DND-41 (cell line): ENCODE measurements at places on chromosomes 1 and 21.
A peak's percentile ranks its signal among the peaks of the same experiment; 100 is the strongest.

DNA sequence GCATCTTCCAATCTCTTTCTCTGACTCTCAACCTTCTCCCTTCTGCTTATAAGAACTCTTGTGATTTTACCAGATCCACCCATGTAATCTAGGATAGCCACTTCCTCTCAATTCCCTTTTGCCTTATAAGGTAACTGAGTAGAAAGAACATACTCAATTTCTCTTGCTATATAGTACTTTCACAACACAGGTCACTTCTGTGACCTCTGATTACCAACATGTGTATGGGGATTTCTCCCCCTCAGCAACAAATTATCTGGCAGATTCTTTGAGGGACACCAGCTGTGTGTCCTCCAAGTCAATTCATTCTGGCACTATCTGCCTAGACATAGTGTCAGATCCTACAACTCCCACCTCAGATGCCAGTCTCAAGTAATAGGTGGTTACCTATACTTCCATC is 62.5 kb downstream of the IL23R start:
- H3K36me3 ChIP-seq, result no peaks in the 10 kb centered on the region
- H3K27me3 ChIP-seq, result no peaks in the 10 kb centered on the region
- H3K27ac ChIP-seq, result no peak overlapping the region
- DNase-seq, result no peak
- no peak overlapping the region for H3K4me3 ChIP-seq
- H3K4me1 ChIP-seq, result no peaks in the 10 kb centered on the region

GRCh38 chr1:205416322-205416721 is 5.5 kb downstream of the LEMD1 start:
- no peak overlapping the region for H3K27ac ChIP-seq
- peaks cover 34% of the 10 kb centered on the region for H3K27me3 ChIP-seq
- no peak overlapping the region for H3K4me3 ChIP-seq
- no peaks in the 10 kb centered on the region for H3K4me1 ChIP-seq
- no peaks in the 10 kb centered on the region for H3K36me3 ChIP-seq

GRCh38 chr1:239952348-239953308 is 139.1 kb upstream of the FMN2 start:
- DNase-seq, result no peak
- H3K4me3 ChIP-seq, result no peak overlapping the region
- H3K4me1 ChIP-seq, result no peaks in the 10 kb centered on the region
- no peak overlapping the region for H3K27ac ChIP-seq
- H3K27me3 ChIP-seq, result no peaks in the 10 kb centered on the region

DNA sequence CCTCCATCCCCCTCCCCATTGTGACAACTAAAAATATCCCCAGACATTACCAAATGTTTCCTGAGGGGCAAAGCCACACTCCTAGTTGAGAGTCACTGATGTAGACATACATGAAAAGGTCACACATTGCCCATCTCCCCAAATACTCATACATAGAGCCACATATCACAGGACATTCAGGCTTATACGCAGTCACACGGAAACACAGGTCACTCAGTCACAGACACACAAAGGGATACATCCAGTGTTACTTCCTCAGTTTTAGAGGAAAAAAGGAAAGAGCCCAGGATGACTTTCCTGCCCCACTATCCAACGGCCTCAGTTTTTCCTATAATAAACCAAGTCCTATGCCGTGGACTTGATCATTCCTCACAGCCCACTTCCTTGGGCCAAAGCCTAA is 1.9 kb downstream of the SLC39A1 start:
- peaks cover 74% of the 10 kb centered on the region for H3K4me1 ChIP-seq
- peak overlapping the region; percentile 89 for H3K4me3 ChIP-seq
- peaks cover 27% of the 10 kb centered on the region for H3K36me3 ChIP-seq
- peak overlapping the region; percentile 80; the same call in 1 of the 2 replicates for H3K27ac ChIP-seq
- no peaks in the 10 kb centered on the region for H3K27me3 ChIP-seq

DNA sequence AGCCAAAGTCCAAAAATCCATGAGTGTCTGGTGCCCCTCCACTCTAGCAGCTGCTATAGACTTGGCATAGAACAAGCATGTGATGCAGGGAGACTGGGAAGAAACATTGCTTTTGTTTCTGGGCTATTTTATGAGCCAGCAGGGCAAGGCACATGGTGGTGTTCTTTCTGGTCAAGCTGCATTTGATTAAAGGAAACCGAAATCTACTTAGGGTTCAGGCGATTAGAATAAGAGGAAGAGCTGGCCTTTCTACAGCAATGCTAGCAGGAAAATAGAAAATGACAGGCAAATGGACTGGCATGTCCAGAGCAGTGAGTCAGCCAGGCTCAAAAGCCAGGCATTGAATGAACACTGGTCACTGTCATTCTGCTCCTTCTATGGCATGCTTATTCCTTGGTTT is 28.5 kb upstream of the ARHGAP29 start:
- no peaks in the 10 kb centered on the region for H3K36me3 ChIP-seq
- no peaks in the 10 kb centered on the region for H3K27me3 ChIP-seq
- no peak overlapping the region for H3K4me3 ChIP-seq
- DNase-seq, result no peak
- H3K27ac ChIP-seq, result no peak overlapping the region

DNA sequence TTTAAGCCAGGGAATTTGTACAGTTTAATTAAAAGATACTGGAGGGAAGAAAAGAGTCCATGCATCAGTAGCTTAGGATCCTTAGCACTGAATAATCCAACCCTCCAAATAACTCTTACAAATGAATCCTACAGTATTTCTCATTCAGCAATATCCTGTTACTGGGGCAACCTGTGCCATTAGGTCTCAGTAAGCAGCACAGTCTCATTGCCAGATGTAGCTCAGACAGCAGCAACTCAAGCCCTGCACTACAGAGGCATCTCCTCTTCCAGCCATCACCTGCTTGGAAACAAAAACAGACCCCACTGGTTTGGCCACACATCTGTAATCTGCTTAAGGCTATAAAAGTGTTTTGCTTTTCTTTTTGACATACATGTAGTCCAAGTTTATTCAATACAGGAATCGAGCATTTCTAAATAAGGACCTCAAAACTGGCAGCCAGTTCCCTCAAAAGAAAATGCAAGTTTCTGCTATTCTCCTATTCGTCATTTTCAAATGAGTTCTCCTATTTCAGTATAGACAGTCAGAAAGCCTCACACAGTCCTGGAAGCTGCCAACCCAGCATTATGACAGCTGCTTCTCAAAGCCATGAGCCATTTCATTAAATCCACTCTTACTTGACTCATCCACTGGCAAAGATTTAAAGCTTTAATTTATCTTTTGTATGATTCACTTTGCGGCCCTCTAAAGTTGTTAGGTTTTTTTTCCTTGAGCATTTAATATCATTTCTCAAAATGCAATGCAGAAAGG is 129.0 kb downstream of the APP start:
- no peaks in the 10 kb centered on the region for H3K27me3 ChIP-seq
- no peak overlapping the region for H3K27ac ChIP-seq
- no peak for DNase-seq
- H3K4me1 ChIP-seq, result no peaks in the 10 kb centered on the region
- no peaks in the 10 kb centered on the region for H3K36me3 ChIP-seq

DNA sequence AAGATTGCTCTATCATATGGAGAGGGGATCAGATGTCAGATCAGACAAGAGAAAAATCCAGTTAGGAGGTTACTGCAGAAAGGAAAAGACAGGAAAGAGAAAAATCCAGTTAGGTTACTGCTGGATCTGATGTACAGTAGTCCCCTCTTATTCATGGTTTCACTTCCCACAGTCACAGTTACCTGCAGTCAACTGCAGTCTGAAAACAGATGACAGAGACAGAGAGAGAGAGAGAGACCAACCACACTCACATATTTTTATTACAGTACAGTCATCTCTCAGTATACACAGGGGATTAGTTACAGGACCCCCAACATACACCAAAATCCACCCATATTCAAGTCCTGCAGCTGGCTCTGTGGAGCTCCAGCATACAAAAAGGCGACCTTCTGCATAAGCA is 29.3 kb downstream of the NUP133 start:
- peaks cover 92% of the 10 kb centered on the region for H3K36me3 ChIP-seq
- H3K4me3 ChIP-seq, result no peak overlapping the region
- H3K27ac ChIP-seq, result no peak overlapping the region
- H3K27me3 ChIP-seq, result no peaks in the 10 kb centered on the region

- no peak overlapping the region for H3K4me3 ChIP-seq
- no peak overlapping the region for H3K27ac ChIP-seq
- no peaks in the 10 kb centered on the region for H3K4me1 ChIP-seq
- no peaks in the 10 kb centered on the region for H3K36me3 ChIP-seq
- no peak for DNase-seq
Measured at GRCh38 chr21:18409579-18409978, 6.0 kb upstream of the TMPRSS15 start.

DNA sequence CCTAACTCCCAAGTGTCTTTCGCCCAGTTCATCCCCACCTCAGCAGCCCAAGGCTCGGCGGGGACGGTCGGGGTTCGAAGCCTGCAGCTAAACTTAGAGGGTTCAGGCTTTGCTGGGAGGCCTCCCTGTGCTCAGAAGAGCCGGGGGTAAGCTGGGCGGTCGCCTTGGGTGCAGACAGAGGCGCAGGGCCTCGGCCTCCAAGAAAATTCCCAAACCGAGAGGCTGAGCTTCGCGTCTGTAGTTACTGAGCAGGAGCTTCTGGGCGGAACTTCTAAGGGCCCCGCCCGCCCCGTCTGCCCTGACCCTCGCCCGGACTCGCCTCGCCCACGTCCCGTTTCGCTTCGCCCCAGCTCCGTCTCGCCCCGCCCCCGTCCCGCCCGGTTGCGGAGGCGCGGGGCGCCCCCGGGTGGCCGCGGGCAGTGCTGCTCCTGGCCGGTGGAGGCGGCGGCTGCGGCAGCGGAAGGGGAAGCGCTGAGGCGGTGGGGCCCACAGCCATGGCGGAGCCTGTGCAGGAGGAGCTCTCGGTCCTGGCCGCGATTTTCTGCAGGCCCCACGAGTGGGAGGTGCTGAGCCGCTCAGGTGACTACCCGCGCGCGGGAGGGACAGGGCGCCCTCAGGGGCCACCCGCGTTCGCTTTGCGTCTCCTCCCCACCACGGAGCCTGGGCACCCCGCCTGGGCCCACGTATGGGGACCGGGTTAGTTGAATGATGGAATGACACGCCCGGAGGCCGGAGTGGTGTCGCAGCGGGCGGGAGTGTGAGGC is at the start of gene RWDD3:
Gene RWDD3, plus strand, starts transcription at position 474 of the 764 bp plus-strand sequence. Its CDS starts 21 bp downstream, at position 495.
- H3K27ac ChIP-seq, result peak within 1 kb of the TSS; percentile 89
- peaks cover 10% of the 10 kb centered on the region for H3K27me3 ChIP-seq
- H3K4me1 ChIP-seq, result peaks cover 20% of the 10 kb centered on the region
